Esophagus mucosa (tissue), 1 donor: ENCODE measurements at places on chromosomes 5 and 9. TPM values are rescaled to one million over a fixed set of nuclear protein-coding genes. Genes with fewer than 3 reads are reported as not detected.

Gene SLC6A7
- total RNA-seq: not detected

Gene ZNF483
- total RNA-seq: 0.36 TPM

Gene AQP7
- 1.7 TPM for total RNA-seq

Gene TMEM267
- 8.8 TPM for total RNA-seq

- ATAC-seq: no peak
These were observed 91.8 kb upstream of the LARP1 start for GRCh38 chr5:154663424-154663823.

Gene PCDHA12
- not detected for total RNA-seq

Gene OR13J1
- not detected for total RNA-seq

Gene SPTAN1
- 161 TPM for total RNA-seq

GRCh38 chr5:44546286-44546685 is 157.1 kb upstream of the FGF10 start:
- no peak for ATAC-seq

Gene ENTREP1
- total RNA-seq: 3.5 TPM

Gene DDX41
- total RNA-seq: 64.2 TPM

DNA sequence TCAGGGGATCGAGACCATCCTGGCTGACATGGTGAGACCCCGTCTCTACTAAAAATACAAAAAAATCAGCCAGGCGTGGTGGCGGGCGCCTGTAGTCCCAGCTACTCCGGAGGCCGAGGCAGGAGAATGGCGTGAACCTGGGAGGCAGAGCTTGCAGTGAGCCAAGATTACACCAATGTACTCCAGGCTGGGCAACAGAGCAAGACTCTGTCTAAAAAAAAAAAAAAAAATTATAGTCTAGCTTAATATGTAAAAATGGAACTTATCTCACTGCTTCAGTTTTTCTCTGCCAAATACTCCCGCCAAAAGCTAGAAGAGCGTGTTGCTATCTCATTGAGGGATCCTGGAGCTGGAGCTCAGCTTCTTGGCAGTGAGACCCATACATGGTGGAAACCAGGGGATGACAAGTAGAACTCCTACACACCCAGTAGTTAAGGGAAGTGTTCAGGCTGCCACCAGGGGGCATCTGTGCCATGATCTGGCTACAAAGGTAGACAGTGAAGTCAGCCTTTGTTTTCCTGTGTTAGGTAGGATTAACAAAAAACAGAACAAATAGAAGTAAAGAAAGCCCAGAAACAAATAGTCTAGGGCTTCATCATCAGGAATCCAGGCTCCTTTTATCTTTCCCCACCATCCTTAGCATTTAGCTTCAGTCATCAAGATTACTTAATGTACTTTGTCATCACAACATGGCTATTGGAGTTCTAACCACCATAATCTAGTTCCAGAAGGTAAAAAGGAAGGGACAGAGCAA is 33.6 kb upstream of the GLIPR2 start:
- peak; percentile 94 for ATAC-seq

DNA sequence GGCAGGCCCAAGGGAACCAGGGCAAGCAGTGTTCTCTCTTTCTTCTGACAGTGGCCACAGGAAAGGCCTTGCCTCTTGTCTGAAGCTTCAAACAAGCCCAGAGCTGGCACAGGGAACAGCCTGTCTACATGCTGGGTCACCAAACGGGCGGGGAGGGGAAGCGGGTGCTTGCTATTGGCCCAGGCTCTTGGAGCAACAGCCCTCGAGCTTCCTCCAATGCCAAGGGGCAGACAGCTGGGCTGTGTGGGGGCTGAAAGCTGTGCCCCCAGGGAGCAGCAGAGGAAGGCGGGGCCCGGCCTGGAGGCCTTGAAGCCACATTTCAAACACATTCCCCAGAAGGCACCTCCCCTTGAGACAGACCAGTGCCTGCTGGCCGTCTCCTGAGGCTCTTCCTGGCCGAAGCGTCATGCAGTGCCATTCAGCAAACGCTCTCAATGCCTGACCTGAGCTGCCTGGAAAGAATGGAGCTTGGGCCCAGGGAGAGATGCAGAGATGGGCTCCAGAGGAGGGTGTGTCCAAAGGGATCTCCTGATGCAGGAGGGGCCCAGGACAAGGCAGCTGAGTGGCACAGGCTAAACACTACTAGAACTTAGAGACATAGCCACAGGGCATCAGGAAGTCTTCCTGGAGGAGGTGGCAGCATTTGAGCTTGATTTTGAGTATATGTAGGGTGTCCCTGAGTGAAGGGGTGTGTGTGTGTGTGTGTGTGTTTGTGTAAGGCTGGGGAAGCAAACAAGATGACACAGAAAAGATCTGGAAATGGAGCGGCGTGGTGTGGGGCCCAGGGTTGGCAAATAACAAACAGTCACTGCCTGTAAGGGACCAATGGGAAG is 2.5 kb downstream of the FIBCD1 start:
- ATAC-seq: no peak

Gene FYB1
- 64.7 TPM for total RNA-seq

GRCh38 chr5:58548068-58548467 is 34.8 kb upstream of the RAB3C start:
- ATAC-seq: no peak

- ATAC-seq: no peak
These were observed 162.6 kb upstream of the ADAMTS16 start for GRCh38 chr5:4977416-4978110.

GRCh38 chr5:122493091-122494021 is 181.3 kb downstream of the SNCAIP start:
- ATAC-seq: peak; percentile 83

Gene LCN9
- total RNA-seq: not detected

Gene PPP3R2
- not detected for total RNA-seq

- peak; percentile 70 for ATAC-seq
These were observed 7.3 kb downstream of the VLDLR start for GRCh38 chr9:2628919-2629318.

- peak; percentile 84 for ATAC-seq
These were observed 21.0 kb upstream of the RNF180 start for GRCh38 chr5:64144425-64145215.

Gene G3BP1
- 146 TPM for total RNA-seq

- ATAC-seq: no peak
These were observed 4.8 kb downstream of the SUB1 start for GRCh38 chr5:32589942-32590869.

- ATAC-seq: peak; percentile 89
These were observed 188.7 kb downstream of the HSPA4 start for GRCh38 chr5:133240425-133241091.

Gene MRPL22
- total RNA-seq: 43.7 TPM

Gene FOXD4L4
- total RNA-seq: 0.52 TPM

DNA sequence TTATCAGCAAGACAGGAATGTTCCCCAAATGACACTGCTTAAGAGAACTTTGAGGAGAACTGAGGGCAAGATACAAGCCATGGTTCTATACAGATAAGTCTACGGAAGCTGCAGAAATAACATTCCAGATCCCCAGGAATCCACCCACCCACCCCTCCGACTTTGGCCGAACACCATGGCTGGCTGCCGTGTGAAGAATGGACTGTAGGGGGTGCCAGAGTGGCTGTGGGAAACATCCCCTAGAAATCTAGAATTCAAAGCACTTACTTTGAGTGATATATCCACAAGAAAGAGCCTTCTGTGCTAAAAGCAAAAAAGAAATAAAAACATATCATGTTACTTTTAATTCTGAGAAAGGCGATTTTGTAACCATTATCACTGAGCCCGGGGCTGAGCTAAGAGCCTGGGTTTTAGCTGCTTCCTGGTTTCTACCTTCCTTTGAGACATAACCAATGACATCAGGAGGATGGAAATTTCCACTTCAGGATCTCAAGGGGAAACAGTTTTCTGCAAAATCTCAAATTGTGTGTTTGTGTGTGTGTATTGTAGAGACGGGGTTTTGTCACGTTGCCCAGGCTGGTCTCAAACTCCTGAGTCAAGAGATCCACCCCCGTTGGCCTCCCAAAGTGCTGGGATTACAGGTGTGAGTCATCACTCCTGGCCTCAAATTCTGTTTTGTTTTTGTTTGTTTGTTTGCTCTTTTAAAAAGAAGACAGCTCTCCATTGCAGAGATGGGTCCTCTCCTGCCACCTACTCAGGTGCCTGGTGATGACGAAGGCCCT is 36.4 kb downstream of the GGTA1 start:
- peak; percentile 39 for ATAC-seq

GRCh38 chr9:95989297-95989696 is 113.8 kb downstream of the ERCC6L2 start:
- no peak for ATAC-seq

Gene PCDHA3
- not detected for total RNA-seq

Gene MAPK9
- total RNA-seq: 16.3 TPM
